ENCODE measurements at places on chromosomes 5 and 9.
A peak's percentile ranks its signal among the peaks of the same experiment; 100 is the strongest.

GRCh38 chr5:93164690-93165089, 416.3 kb downstream of the NR2F1-AS1 start:
- no peak for DNase-seq

- peak; percentile 35 for DNase-seq
Observed at GRCh38 chr5:172274951-172275753, 8.4 kb downstream of the UBTD2 start.

GRCh38 chr9:16806674-16807073, 63.8 kb downstream of the BNC2 start:
- no peak for DNase-seq

- DNase-seq, result no peak
Observed at GRCh38 chr5:151318850-151319732, 15.5 kb upstream of the SLC36A3 start.

- no peak for DNase-seq
Observed at GRCh38 chr5:138946241-138946623, 71.1 kb upstream of the LRRTM2 start.

- DNase-seq, result no peak
Observed at GRCh38 chr9:77023726-77024125, 4.3 kb downstream of the FOXB2 start.

DNA sequence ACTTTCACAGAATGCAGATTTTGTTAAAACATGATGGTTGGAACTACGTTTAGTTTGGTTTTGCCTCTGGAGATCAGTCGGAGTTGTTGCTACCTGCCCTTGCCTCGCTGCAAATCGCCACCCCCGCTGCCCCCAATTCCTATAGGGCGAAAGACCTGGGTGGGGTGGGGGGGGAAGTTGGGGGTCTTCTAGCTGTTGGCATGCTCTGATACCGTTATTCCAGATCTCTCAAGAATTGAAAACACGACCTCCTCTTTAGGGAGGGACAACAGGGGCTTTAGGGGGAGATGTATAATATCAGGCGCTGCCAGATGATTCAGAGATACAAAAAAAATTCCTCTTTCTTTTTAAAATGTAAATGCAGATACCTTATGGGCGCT, 36.4 kb upstream of the NFIB start:
- no peak for DNase-seq

- no peak for DNase-seq
Observed at GRCh38 chr5:163373436-163374084, 63.8 kb upstream of the CCNG1 start.

- no peak for DNase-seq
Observed at GRCh38 chr5:83547161-83547560, 75.6 kb downstream of the VCAN start.

GRCh38 chr5:169029661-169030274, 271.2 kb downstream of the SLIT3 start:
- no peak for DNase-seq

GRCh38 chr9:36450110-36450732, 50.2 kb upstream of the RNF38 start:
- DNase-seq, result no peak

DNA sequence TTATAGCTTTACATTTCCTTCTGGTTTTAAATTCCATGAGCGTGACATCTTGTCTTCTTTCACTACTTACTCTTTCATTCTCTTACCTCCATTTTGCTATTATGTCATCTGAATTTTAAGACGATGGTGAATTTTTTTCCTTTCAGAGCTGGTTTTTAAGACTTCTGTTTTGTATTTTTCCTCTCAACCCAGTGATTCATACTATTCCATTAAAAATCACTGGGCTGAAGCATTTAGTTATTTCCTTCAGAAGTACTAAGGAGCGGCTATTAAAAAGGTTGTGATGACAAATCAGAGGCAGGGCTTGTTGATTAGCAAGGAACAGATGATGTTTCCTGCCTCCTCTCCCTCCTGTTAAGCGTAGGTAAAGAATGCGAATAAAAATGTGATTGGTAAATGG, 16.5 kb downstream of the AGXT2 start:
- DNase-seq, result no peak

DNA sequence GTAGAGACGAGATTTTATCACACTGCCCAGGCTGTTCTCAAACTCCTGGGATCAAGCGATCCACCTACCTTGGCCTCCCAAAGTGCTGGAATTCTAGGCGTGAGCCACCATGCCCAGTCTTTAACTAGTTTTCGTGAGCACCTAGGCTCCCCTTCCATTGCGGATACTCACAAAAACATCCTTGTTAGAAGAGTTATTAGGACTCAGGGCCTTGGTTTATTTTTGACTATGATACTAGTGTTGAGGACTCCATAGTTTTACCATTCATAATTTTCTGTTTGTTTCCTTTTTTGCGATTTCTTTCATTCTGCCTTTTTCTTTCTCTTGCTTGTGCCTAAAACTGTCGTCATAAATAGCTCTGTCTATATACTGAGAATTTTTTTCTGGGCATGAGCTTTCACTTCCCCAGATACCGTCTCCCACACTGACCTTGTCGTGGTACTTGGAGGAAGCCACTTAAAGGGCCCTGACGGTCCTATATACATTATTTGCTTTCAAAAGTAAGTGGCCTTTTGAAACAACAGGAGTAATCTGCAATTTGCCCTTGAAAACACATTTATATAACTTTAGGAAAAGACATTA, 5.2 kb downstream of the F2R start:
- DNase-seq, result no peak

GRCh38 chr5:56415356-56415765, 182.2 kb upstream of the ANKRD55 start:
- DNase-seq, result no peak

DNA sequence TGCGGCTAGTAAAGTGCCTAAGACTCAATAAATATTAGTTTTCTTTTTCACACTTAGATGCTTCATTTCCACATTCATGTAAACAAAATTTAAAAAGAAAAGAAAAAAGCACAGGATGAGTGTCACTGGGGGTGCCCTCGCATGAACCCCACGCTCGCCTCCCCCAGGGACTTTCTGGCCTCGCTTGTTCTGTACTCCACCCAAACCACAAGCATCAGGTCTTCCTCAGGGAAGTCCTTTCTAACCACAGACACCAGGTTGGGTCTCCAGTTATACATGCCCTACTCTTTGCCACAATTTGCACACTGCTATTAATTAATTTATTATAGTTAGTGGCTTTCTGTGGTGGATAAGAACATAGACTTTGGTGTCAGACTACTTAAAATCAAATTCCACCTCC, 92.4 kb downstream of the RORB start:
- no peak for DNase-seq

DNA sequence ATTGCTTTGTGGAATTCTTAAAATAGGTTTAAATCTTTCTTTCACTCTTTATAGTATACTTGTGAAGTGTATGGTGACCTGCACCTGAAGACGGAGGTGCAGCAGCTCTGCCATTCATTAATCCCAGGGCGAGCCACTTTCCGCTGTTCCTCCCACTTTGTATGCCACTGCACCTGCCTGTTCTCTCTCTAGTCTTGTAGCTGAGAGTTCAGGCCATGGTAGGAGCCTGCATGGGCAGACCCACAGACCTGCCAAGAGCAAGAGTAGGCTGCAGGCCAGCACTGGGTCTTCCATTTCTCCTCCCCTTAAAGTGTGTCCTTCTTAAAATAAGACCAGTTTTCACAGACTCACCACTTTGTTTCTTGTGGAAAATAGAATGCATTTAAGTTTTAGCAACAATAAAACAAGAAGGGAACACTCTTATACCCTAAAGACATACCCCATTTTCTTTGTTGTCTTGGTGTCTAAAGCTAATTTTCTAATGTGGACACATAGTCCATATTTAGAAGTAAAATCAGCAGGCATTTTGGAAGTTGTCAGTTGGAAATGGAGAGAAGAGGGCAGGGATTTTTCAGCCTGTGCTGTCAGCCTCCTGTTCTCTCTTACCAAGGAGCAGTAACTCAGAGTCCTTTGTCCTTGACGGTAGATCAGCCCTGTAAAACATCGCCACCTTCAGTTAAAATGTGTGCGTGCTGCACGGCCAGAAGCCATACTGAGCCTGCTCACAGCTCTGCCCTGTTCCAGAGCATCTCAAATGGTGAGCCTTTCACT, 103.2 kb downstream of the SNCAIP start:
- no peak for DNase-seq

DNA sequence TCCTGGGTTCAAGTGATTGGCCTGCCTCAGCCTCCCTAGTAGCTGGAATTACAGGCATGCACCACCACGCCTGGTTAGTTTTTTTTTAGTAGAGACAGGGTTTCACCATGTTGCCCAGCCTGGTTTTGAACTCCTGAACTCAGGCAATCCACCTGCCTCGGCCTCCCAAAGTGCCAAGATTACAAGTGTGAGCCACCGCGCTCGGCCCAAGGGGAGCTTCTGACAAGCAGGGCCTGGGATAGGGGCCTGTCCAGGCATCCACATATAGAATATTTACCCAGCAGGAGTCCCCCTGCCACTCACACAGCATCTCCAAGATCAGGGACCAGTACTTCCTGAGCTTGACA, 10.1 kb downstream of the IRF1 start:
- DNase-seq, result no peak

GRCh38 chr5:91155274-91155673, 227.8 kb downstream of the ARRDC3 start:
- DNase-seq, result no peak

DNA sequence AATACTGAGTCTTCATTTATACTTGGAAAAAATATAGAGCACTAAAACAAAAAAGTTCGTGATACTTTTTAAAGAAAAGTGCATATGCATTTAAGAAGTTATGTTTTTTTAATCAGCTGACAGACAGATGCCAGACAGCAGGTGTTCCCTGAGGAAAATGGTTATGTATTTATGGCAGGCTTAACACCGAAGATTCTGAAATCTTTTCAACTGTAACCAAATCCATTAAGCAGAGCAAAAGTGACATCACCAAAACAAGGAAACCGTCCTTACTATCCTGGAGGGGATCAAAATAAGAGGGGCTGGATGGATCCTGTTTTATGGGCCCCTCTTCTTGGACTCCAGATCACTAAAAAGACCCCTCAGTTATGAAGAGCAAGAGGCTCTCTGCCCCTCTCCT, 404.9 kb upstream of the ADAMTS16 start:
- no peak for DNase-seq

DNA sequence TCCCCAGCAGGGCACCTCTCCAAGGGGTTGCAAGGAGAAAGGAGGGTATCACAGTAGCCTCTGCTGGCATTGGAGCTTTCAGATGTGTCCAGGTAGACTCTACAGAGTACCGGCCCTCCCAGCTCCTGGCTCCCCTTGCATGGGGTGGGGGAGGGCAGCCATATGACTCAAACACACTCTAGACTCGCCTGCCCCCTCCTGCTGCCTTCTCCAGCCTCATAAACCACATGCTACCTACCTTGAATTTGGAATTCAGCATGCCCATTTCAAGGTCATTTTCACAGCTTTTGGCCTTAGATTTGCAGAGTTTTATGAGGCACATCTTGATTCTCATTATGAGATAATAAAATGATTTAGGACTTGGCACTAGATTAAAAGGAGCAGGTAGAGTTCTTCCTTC, 32.8 kb upstream of the SMIM32 start:
- no peak for DNase-seq

GRCh38 chr5:99460701-99461100, 531.9 kb upstream of the CHD1 start:
- no peak for DNase-seq

DNA sequence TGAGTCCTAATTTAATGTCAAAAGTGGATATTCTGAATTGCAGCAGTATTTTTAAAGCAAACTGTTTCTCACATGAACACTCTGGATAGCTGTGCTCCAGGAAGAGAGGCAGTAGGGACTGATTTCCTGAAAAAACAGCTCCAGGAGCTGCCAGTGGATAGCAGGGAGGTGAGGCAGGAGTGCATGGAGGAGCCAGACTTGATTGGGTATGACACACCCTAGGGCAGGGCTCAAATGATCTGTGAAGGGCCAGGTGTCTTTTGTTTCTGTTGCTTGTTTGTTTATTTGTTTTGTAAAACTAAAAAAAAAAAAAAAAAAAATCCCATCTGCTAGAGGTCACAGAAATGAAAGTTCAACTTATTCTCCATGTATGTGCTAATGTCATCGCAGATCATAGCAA, 83.4 kb downstream of the ADRB2 start:
- no peak for DNase-seq

DNA sequence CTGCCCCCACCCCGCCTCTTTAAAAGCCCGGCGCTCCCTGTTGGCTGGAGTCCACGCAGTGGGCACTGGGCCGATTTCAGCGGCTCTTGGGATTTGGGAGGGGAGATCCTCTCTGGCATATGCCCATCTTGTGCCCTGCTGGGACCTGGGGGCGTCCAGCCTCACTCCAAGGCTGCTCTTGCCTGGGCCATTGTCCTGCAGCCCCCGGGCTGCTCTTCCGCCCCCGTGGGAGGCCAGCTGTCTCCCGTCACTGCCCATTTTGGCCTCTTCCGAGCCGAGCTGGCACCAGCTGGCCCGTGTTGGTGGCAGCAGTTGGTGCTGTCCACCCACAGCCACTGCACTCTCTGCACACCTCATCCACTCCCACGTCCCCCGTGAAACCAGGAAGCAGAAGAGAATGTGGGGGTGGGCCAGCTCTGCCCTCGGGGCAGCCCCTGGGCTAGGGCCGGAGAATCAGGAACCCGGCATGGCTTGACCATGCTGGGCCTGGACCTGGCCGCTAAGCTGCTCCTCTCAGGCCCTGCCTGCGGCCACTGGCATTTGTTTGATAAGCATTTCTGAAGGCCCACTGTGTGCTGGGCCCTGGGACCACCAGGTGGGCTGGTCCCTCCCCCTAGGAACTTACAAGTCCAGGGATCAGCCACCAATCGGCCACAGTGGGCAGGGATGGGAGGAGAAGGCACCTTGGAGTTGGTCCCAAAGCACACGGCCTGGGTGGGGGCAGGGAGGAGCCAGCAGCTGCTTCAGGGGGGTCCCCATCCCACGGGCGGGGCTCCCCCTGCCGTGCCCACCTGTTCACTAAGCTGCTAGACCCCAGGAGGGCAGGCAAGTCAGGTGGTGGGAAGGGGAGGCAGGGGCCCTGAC, 2.2 kb downstream of the C8G start:
- no peak for DNase-seq
